Right forelimb (tissue), 1 donor: ENCODE measurements at places on chromosomes 6 and 20.

- no peak for DNase-seq
These were observed 126.9 kb downstream of the KCNQ5 start for GRCh38 chr6:72748759-72749158.

DNA sequence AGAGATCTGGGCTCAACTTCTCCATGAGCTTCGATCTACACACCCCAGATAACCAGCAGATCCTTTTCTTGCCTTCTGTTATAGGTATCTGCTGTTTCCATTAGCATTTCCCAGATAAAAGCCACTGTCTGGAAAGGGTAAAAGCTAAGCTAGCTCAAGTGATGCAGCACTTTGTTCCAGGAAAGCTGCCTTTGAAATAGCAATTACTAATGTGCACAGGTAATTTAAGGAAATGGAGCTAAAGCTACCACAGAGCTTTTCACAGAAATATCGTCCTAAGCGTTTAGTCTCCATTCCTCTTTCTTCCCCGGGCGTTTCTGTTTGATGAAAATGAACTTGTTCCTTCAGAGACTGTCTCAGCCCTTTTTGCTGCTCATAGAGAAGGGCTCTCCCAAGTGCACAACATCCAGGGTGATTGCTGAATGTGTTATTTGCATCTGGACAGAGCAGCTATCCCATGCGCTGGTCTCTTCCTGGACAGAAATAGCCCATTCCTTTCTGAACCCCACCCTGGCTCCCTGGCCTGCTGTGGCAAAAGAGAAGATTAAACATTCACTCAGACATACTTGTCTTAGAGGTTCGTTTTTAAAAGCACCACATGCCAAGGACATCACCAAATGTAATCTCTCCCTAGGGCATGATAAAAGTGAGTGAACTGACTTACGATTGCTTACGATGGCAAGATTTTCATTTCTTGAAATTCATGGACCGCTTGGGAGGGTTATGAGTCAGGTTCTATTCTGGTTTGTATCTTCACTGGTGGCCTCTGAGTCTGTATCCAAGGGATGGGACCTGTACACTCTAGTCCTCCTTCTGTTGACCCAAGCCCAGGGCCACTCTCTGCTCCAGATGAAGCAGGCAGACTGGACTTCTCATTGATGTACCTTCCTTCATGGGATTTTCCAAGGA, 429.1 kb upstream of the CDH4 start:
- DNase-seq, result no peak

DNA sequence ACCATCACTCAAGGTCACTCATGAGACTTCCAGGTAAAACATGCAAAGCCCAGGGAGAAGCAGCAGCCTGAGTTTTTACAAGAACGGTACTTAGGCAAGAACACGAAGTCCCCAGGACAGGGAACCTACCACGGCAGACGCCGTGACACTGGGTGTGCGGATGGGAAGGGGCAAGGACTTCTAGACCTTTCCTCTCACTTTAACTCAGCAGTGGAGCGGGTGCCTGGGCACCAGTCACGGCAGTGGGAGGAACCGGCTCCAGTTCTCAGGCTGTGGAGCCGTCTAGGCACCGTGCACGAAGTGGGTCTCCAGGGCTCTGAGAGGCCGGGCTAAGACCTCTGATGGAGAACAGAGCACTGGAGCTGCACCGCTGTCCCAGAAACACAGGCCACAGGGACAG, 2.5 kb downstream of the ZBTB46 start:
- no peak for DNase-seq

GRCh38 chr6:168650671-168651111, 209.7 kb downstream of the SMOC2 start:
- DNase-seq, result peak; percentile 72

- peak; percentile 43 for DNase-seq
These were observed 117.5 kb upstream of the ID4 start for GRCh38 chr6:19719691-19720128.

- no peak for DNase-seq
These were observed 25.3 kb downstream of the SRPK1 start for GRCh38 chr6:35895560-35895959.

GRCh38 chr6:27962506-27962905, 5.5 kb downstream of the OR2B6 start:
- no peak for DNase-seq

DNA sequence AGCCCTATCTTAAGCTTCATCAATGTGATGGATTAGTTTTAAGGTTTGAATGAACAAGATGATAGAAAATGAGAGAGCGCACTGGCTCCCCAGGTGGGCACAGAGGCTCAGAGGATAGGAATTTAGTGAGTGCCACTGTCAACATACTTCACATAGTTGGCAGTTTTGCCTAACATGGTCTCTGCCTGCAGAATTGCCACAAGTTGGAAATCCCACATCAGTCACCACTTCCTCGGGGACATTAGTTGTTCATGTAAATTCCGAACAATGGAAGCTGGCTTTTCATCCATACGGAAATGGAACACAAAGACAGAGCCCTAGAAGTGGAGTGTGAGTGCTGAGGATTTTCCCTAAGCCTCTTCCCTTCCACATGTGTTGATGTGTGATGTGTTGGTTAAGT, 123.9 kb upstream of the PHACTR1 start:
- no peak for DNase-seq

GRCh38 chr6:46217671-46218131, 46.9 kb upstream of the ENPP5 start:
- DNase-seq, result no peak

GRCh38 chr20:44467289-44467883, 8.3 kb upstream of the TTPAL start:
- DNase-seq, result no peak

DNA sequence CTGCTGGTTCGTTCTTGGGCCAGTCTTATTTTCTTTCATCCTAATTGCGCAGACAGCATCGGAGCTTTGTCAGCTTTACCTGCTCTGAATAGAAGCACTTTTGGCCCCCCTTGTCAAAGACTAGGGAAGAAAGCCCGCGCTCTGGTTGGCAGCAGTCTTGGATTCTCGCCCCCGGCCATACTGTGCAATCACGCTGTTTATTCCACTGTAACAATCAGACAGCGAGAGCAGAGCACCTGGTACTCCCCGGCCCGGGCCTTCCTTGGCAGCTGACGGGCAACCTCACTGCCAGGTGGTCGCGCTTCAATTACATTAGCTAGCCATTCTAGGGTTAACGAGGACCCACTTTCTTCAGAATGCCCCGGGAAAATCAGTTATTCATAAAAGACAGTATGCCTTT, 72.6 kb downstream of the INSM1 start:
- no peak for DNase-seq

- no peak for DNase-seq
These were observed 46.9 kb downstream of the CDS2 start for GRCh38 chr20:5173751-5174150.

DNA sequence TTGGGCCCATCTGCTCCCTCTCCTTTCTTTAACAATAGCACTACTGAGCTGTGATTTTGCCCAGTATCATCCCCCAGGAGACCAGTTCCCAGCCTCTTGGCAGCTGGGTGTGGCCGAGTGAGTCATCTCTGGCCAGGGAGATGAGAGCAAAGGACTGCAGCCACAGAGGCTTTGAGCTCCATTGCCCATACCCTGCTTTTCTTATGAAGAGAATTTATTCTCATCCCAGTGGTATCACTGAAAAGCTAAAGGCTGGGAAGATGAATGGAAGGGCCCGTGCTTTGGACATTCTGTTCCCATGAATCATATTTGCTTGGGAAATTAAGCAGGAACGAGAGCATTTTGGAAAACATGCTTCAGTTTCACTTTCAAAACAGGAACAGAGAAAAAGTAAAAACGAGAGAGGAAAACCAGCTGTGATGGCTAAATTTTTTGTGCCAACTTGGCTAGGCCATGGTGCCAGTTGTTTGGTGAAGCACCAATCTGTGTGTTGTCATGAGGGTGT, 14.9 kb downstream of the CST3 start:
- peak; percentile 47 for DNase-seq
